ENCODE measurements at places on chromosomes 2 and 18.
A peak's percentile ranks its signal among the peaks of the same experiment; 100 is the strongest.

DNA sequence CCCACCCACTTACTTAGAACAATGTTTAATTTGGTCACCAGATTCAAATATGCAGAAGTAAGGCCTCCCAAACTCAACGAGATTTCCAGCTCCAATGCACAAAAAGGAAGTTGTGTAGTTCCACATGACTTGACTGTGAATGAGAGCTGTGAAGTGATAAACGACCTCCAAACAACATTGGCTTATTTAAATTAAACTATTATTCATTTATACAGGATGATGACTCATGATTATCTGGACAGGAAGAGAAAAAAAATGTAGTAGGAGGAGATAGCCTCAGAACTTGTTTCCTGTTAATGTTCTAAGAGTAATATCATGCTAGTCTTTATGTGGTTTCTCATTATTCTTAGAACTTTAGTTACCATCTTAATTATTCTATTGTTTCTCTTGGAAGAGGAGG, 237.3 kb downstream of the C1D start:
- no peak for DNase-seq

DNA sequence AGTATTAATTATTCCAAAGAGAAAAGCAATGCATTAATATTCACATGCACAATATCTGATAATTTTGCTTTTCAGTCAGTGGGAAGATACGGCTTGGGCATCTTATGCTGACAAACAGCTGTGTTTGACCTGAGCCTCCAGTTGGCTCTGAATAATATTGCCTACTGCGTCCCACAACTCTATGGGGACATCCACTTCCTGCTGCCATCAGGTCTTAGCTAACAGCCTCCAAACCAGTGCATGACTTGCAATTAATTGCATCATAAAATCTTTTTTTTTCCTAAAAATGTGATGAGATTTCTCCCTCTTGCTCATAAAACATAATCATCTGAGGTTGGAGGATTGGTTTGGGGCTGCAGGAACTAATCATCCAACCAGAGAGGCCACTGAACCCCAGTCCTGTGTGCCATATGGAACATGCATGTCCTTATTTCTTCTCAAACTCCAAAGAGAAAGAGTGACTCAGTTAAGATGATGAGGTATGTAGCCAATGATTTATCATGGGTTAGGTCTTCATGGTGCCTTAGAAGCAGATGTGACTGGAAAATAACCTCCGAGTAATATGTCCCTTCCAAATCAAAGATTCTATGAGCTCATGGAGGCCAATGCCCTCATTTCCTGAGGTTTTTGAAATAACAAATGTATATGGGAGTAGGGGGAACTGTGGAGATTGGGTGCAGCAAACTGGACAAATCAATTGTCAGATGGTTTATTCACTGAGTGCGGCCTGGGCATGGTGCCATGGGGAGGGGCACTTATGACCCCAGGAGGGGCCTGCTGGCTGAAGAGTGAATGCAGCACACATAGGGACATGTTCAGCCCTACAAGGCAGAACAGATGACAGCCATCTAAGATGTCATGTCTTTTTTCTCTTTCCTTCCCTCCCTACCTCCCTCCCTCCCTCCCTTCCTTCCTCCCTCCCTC, 39.4 kb downstream of the EDAR start:
- DNase-seq: no peak

GRCh38 chr2:84882414-84882738, 1.5 kb upstream of the TRABD2A start:
- no peak for DNase-seq

GRCh38 chr2:23712756-23713151, 214.2 kb downstream of the ATAD2B start:
- no peak for DNase-seq

- no peak for DNase-seq
Observed at GRCh38 chr2:135030826-135031225, 16.4 kb downstream of the MAP3K19 start.

DNA sequence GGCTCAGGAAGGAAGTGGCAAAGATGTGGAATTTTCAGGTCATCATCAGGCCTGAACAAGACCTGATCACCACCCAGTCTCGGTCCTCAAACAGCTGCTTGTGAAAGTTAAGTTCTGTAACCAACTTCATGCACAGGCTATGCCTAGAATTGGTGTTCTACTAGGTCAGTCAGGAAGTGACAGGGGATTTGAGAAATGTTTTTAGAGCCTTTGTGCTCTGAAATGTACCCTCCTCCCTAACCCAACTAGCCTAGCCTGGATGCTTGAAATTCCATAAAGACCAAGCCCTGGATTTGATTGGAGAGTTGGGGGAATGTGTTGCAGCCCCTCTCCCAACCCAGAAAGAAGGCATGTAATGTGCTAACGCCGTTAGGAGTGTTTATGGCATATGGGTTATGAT, 63.3 kb downstream of the TGOLN2 start:
- no peak for DNase-seq

DNA sequence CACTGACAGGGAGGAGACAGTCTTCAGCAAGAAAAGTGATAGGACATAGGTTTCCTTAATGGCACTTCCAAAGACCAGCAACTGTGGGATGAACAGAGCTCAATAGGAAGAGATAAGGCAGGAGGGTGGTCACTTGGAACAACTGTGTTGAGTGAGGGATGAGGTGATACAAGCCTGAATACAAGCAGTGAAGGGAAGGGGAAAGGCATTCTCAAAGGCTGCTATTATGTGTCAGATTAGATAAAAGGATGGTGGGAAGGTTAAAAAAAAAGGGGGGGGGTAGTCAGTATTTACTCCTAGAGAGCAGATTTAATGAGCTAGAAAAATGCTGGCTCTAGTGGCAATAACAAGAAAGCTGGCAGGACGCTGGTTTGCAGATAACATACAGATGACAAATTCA, 25.7 kb downstream of the CCBE1 start:
- DNase-seq: no peak

DNA sequence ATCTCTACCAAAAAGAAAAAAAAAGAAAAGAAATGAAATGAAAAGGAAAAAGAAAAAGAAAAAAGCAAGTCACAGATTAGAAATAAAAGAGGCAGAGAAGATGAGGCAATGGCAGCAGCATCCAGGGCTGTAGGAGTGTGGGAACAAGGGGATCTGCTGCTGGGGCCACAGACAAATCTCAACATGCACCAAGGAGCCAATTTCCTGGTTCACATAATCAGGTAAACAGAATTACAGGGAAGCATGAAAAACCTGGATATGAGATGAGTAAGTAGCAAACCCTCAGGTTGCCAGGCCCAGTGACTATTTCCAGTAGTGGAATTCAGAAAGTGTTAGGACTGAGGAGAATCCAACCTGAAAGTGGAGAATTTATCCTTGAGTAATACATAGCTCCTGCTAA, 77.4 kb upstream of the ARHGAP28 start:
- DNase-seq: no peak

GRCh38 chr2:111148925-111149324, 28.2 kb downstream of the BCL2L11 start:
- DNase-seq: no peak

DNA sequence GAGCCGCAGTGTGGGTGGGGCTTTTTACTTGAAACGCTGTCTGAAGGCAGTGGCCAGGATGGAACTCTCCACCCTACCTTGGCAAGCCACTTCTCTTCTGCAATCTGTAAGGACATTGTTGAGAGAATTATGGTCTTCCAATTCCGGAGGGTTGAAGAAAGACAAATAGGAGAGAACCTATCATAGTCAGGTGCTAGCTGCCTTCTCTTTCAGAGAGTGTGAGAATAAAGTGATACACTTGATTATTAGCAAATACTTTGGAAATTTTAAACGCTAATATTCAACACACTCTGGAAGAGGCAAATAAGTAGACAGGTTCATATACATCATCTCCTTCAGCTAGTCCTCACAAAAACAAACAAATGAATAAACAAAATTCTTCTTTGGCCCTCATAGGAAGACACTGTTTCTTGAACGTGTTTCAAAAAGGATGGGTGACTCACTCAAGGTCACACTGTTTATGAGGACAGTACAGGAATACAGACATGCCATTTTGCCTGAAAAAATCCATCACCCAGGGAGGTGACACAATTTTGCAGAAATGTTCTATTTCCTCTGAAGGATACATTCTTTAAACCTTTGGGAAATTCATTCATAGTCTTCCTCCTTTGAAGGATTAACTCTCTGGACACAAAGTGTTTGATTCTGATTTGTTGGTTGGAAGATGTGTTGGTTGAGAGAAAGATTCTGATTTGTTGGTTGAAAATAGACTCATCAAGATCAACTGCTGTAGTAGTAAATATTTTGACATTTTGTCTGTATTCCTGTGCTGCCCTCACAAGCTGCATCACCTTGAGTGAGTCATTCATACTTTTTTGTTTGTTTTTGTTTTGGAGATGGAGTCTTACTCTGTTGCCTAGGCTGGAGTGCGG, 2.2 kb upstream of the IL1RN start:
- DNase-seq: no peak

DNA sequence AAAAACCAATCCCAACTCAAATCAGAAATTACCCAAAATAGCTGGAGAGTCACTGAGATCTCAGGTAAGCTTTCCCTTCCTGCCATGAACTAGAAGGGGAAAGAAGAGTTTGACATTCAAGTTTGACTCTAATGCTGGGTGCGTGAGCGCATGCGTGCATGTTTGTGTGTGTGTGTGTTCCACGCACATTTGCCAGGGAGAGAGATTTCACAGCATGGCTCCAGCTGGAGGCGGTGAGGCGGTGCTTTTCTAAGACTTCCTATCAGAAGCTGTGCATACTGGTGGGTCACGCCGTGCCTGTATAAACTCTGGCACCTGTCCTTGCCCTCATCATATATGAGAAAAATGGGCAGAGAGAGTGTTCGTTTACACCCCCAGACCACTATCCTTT, 116.2 kb downstream of the MSH2 start:
- DNase-seq: no peak

- no peak for DNase-seq
Observed at GRCh38 chr2:158505448-158505934, 48.7 kb downstream of the PKP4 start.

GRCh38 chr2:101474731-101475384, at the start of gene RFX8:
Gene RFX8 (minus strand): TSS chr2:101475112. CDS start chr2:101466848, 8,264 bp downstream.
- no peak for DNase-seq

- DNase-seq: no peak
Observed at GRCh38 chr2:234415706-234416105, 81.2 kb downstream of the ARL4C start.

- peak; percentile 60 for DNase-seq
Observed at GRCh38 chr2:240590681-240591111, 4.2 kb downstream of the CAPN10 start.

GRCh38 chr2:239008004-239008403, 160.1 kb downstream of the TWIST2 start:
- DNase-seq: peak; percentile 31

- no peak for DNase-seq
Observed at GRCh38 chr2:71428472-71429383, 24.6 kb upstream of the DYSF start.

GRCh38 chr2:237774811-237775553, 23.6 kb upstream of the RBM44 start:
- DNase-seq: no peak

DNA sequence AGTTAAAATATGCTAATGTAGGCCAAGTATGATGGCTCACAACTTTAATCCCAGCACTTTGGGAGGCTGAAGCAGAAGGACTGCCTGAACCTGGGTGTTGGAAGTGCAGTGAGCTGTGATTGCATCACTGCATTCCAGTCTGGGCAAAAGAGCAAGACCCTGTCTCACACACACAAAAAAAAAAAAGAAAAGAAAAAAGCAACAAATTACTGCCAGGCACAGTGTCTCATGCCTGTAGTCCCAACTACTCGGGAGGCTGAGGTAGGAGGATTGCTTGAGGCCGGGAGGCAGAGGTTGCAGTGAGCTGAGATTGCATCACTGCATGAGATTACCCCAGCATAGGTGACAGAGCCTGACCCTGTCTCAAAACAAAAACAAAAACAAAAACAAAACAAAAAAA, 110.6 kb downstream of the PRELID3A start:
- no peak for DNase-seq

DNA sequence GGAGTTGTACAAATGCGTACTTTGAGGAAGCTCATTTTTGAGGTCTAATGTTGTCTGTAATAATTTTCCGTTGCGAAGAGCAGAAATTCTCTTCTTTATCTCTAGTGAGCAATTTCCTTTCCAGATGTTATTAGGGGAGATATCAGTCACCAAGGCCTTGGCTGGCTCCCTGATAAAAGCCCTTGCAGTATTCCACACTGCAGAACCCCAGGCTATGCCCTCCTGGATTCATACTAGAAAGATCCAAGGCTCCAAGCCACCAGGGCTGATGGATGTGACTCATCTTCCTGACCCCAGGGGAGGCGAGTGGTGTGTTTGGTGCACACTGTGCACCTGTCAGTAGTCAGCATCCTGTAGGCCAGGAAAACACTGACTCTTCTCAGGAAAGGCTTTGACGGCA, 34.7 kb downstream of the INO80C start:
- DNase-seq: no peak

DNA sequence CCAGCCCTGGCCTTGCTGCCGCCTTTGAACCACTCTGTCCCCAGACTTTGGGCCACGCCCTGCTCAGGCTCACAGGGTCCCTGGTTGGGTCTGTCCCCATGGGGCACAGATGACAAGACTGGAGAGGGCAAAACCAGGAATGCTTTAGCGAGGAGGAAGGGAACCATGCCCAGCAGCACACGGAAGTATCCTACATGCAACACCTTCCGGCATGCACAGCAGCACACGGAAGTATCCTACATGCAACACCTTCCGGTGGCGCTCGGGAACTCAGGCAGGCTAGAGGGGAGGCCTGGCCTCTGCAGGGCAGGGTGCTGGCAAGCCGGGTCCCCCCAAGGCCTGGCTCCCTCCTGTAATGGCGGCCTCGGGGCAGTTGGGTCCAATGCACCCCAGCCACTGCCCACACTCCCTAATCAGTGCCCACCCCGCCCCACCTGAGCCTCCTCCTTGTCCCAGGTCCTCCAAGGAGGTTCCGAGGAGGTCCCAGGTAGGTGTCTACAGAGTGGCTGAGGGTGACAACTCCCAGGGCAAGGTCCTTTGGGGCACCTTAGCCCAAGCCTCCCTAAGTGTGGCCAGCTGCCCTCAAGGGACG, 33.6 kb upstream of the SNED1 start:
- no peak for DNase-seq

GRCh38 chr2:125471963-125472362, 1184.0 kb upstream of the GYPC start:
- DNase-seq: no peak

Measured in tibial artery (tissue), 4 donors.